ENCODE measurements at places on chromosomes 13 and 19.

GRCh38 chr19:55459551-55459949 is 1.9 kb downstream of the ISOC2 start:
- no peak for DNase-seq

DNA sequence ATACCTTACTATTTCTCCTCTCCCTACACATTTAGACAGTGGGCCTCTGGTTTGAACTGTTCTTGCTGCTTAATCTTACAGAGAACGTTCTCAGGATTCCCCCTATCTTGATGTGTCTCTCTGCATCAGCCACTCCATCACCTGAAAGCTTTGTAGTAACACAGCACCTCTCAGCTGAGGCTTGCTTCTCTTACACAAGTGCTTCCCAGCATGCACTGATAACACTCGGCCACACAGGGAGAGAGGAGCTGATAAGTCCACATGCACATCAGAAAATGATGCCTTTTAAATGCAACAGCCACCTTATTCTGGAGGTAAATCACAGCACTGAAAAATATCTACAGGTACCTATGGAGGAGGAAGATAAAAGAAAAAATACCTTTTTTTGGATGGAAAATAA is 192.2 kb upstream of the TSHZ3 start:
- DNase-seq: no peak

GRCh38 chr13:50072676-50073075 is 57.4 kb downstream of the KCNRG start:
- no peak for DNase-seq

DNA sequence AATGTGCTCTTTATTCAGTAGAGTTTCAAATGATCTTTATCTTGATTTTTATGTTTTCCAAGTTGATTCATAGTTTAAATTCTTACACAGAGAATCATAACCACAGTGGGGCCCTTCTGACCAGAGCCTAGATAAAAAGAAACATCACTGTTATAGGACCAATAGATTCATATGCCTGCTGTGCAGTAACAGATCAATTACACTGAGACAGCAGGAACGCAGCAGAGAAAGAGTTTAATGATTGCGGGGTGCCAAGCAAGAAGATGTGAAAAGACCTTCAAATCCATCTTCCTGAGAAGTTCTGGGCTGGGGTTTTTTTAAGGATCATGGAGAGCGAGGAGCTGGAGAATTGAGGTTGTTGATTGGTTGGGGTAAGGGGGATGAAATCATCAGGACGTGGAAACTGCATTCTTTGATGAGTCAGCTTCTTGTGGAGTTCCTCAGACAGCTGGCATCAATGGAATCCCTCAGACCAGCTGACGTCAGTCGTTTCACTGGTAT is 346.6 kb downstream of the TBC1D4 start:
- DNase-seq: no peak

DNA sequence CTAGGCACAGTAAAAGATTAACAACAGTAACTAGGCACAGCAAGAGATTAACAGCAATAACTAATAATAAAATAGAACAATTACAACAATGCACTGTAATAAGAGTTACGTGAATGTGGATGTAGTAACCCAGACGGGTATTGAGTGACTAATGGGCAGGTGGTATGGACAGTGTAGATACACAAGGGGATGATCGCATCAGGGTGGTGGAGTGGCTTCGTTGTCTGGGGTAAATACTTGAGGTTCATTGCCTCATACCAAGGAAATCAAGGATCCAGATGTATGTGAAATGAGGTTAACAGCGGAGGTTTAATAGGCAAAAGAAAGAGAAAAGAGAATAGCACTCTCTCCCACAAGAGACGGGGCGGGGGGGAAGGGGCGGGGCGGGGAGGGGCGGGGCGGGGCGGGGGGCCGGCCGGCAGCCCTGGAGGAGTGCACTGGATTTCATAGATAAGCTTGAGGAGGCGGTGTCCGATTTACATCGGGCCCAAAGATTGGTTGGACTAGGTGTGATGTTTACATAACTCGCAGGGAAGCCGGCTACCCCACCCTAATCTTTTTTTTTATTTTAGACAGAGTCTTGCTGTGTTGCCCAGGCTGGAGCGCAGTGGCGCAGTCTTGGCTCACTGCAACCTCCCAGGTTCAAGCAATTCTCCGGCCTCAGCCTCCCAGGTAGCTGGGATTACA is 106.3 kb downstream of the KCTD15 start:
- DNase-seq: no peak

Measured in NCI-H748 treated with DMSO at 0.1 percent for 48 hours (cell line).